Kidney glomerular epithelial cell (primary cell): ENCODE measurements at places on chromosomes 6 and 20.

GRCh38 chr20:59616306-59616705, 12.0 kb downstream of the PHACTR3 start:
- DNase-seq = no peak

DNA sequence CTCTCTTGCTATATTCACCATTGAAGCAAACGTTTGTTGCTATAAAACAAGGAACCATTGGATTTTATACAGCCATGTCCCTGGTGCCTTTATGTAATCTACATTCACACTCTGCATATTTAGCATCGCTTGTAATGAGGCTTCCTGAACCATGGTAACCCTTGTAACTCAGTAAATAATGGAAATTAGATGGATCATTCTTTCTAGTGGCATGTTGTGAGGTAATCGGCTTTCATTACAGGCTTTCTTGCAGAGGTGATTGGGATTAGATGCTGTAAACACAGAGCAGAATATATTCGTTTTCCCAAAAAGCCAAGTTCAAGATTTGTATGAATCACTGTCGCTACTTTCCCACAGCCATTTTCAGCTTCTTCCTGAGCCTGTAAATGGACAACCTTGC, 36.1 kb downstream of the SMPDL3A start:
- no peak for DNase-seq

DNA sequence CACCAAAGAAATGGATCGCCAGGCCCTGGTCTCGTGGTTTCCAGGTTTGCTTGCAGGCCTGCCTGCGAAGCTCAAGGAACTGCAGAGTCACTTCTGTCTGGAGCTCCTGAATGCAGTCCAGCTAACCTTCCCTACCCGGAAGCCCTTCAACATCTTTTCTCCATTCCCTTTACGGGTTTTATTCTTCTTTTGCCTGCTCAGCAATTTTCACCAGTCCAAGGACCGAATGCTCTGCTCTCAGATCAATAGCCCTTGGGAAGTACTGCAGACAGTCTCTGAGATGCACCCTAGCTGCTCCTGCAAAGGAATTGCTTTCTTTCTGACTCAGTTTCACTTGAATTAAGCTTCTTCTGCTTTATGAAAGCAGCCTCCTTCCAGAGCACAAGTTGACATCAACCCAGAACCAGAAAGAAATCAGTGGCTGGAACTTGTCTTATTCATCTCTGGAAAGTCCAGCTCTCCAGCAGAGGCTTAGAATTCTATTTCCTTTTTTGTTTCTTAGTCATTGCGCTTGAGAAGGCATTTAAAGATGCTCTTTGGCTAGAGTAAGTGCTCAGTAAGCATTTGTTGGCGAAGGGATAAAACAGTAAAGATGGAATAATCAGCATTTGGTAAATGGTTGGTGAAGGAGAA, 18.7 kb upstream of the YWHAB start:
- no peak for DNase-seq

DNA sequence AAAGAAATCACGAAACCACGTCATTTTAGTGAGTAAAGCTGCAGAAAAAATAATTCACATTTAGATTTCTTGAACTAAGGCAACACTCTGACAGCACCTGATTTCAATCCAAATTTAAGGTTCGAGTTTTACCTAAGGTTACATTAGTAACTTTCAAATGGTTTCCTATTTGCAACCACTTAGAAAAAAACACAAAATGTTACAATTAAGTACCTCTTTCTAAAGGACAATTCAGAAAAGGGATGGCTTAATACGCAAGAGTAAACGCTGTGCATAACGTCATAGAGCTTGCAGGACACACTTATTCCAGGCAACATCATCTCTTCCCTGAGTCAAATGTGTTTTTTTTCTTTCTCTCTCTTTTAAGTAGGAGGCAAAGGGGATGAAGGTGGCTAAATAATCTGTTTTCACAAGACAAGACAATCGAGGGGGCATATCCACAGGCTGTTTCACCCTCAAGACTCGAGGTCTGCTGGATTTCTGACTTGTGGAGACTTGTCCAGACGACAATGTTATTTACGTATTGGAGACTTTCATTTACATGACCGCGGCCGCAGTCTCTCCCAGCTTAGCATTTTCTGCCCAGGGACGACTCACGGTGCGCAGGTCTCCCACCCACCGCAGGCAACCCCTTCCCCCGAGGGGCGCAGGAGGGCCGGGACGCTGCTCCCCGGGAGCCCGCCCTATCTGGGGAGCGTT, 86.0 kb downstream of the SESN1 start:
- peak; percentile 27 for DNase-seq

DNA sequence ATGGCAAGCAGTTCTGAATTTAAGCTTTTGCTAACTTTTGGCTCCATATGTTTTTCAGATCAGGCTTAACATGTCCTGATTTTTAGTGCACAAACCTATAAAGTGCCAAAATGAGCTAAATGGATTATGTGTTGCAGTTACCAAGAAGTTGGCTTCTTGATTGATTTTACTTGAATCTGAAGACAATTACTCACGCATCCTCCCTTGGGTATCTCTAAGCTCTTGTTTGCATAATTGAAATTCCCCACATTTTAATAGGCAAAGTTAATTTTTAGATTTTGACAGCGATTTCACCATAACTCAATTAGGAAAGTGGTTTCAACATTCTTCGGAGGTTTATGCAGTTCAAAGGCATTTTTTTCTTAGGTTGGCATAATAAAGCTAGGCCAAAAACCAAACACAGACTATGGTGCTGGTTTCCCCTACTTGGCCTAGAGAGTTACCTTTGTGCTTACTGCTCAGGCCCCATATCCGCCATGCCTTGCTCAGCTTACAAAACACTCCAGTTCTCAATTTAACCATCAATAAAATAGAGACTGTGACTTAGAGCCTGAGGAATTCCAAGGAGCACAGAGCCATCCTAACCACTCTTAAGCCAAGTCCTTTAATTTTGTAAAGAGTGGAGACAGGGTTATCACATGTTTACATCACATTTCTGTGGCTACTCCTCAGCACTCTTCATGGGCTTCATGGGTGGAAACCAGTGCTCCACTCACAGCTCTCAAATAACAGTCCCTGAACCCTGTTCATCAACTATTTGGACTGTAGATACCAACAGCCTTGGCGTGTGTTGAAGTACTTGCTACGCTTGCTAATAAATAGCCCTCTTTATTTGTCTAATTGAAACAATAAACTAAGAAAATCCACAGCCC, 32.1 kb downstream of the LAMA4 start:
- peak; percentile 58 for DNase-seq

GRCh38 chr6:75446241-75446880, 47.2 kb downstream of the FILIP1 start:
- no peak for DNase-seq

DNA sequence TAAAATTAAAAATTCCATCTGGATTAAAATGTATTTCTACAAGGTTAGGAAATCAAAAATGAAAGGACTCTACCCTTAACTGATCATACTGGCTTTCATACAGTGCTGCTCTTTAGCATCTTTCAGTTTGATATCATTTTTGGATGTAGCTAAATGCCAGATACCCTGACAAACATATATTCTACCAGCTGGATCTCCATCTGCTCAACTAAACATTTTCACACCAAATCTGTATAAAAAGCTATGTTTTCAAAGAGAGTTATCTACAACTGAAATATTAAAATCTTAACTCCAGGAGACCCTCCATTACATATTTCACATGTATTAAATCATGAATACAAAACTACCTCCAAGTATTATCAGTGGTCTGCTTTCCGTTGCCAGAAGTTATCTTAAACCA, 95.7 kb downstream of the EPHA7 start:
- no peak for DNase-seq

- no peak for DNase-seq
Observed at GRCh38 chr6:26388014-26388413, 5.1 kb downstream of the BTN2A2 start.

DNA sequence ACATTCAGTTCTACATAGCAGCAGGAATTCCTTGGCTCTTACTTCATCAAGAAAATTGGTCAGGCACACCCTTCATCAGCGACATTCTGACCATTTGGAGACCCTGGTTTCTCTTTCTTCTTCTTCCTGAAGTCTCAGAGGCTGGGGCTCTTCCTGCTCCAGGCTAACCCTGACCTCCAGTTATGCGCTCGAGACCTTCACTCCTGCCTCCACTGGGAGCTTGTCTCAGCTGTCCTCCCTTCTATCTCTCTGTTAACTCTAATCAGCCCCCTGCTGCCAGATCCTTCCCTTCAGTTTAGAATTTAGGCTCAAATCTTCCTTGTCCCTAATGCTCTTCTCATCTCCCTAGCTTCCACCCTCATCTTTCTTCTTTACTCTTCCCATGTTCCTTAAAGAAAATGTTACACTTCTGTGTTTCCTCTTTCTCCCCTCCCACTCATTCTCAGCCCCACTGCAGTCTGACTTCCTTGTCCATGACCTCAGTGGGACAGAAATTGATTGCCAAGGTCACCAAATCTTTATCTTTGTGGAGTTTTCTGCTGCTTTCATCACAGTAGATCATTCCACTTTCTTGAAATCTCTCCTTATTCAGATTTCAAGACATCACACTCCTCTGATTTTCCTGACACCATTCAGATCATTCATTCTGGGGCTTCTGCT, 8.4 kb upstream of the HLA-DOA start:
- no peak for DNase-seq

DNA sequence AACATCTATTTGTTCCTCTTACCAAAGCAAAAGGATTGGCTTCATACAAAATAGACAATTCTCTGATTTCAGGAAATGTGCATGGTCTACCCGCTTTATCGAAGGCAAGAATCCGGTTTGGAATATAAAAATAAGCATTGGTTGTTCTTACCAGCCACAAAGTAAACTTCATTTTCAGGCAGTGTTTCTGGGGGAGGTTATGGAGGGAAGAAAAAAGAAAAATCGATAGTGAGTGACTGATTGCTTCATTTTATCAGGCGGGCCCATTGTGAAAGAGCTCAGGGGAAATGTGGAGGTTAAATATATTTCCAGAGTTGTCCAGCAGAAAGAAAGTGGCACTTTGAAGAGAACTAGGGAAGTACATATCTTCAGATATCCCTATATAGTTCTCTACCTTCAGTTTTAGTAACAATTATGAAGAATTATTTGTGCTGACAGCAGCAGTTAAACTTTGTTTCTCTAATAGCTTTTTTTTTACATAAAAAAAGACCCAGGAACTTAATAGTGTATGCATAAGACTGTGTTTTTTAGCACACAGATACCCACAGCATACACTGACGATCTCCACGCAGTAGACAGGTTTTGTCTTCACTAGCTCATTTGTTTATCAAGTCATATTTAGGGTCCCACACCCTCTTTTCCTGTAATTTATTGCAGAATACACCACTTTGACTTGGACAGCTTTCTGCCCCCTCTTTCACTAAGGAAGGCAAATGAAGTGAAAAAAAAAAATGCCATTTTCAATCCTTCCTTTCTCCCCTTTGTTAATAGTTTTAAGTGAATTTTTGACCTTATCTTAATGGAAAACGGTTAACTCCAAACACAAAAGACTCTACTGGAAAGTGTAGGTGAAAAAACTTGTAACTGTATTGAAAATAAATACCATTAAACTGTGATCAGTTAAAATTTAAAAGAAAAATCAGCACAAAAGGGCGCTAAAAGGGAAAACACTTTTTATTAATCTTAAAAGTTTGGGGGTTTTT, 2.9 kb downstream of the POU3F2 start:
- DNase-seq = no peak

GRCh38 chr6:105430685-105431084, 27.8 kb upstream of the PREP start:
- peak; percentile 2 for DNase-seq

DNA sequence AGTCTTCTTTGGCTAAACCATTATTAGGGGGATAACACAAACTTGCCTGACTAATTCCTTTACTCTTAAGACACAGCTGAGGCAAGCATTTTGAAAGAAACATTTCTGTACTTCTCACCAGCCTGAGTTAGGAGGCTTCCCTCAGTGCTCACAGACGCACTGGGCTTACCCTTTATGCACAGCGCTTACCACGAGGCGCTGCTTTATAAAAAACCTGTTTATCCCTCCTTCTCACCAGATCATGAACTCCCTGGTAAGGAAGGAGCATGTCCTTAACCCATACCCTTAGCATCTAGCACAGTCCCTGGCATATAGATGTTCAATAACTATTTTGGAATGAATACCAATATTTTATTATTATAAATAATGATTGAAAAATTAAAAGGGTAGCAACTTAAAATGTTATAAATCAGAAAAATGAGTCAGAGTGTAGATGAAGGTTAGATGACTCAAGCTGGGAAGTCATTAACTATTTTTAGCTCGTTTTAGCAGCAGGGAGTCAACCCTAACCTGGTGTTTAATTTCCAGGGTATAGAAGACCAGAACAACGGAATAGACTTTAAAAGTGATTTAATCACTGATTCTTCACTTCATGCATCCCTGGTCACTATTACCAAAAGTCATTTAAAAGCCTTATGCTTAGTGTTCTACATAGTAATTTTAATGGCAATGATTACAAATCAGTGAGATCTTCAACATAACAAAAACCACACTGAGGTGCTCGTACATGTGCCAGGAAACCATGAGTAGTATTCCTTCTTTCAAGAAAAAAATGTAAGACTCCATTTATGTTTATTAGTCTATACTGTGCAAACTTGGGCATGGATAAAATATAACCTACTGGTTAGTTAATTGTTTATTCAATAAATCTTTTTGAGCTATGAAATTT, 4.1 kb upstream of the TPD52L1 start:
- peak; percentile 75 for DNase-seq

DNA sequence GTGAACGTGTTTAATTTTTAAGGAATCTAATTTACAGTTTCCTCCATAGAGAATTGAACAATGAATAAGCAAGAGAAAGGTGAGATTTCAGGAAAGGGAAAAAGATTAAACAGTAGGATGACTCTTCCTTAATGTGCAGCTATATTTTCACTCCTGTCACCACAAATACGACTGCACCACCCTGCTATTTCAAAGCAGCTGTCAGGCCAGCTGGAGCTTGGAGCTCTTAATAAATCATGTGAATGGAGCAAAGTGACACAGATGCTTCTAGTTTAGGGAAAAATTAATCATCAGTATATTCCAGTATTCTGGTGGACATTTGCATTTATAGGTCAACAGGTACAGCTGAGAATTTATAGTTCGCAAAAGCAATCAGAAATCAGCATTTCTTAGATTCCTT, 56.5 kb upstream of the PKIB start:
- DNase-seq = no peak

GRCh38 chr6:68192988-68193387, 442.1 kb upstream of the ADGRB3 start:
- no peak for DNase-seq

DNA sequence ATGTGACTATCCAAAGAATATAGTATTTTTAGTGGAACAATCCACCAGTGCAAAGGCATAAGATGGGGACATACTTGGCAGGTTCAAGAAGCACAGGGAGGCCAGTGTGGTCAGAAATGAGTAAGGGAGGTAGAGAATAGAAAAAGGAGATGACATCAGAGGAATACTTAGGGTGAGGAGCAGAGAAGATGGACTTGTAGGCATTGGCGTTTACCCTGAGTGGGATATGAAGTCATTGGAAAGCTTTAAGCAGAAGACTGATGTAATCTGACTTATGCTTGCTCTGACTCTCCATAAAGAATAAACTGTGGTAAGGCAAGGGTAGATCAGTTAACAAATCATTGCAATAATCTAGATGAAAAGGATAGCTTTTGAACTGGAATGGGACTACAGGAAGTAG, 228.7 kb downstream of the GJA1 start:
- no peak for DNase-seq
